ENCODE measurements at places on chromosomes 11 and 22.

DNA sequence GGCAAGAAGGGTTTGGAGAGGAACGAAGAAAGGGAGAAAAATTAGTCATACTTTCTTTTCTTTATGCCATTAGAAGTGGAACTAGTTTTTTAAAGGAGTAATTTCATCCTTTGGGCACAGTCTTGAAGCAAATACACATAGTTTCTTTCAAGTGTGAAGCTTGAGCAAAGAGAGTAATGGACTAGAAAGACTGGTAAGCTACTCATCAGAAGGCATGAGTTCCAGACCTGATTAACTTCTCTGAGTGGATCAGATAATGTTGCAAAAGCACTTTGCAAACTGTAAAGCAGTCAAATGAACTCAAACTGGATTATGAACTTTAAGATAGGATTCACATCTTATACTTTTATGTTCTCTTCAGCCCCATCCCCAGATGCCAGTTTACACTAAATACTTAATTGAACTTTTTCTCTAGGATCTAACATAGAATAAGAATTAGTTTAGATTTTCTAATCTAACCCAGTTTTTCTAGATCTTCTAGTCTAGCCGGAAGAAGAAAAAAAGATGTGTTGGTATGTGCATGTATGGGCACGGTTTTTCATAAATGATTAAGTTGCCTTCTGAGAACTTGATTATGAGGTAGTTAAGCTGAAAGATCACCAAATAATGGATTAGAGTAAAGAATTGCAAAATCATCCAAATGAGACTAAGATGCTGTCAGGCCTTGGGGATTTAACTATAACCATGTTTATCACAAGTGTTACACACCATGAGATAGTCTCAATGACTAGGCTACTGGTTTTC lies 2.5 kb downstream of the DDIAS start:
- DNase-seq = no peak

DNA sequence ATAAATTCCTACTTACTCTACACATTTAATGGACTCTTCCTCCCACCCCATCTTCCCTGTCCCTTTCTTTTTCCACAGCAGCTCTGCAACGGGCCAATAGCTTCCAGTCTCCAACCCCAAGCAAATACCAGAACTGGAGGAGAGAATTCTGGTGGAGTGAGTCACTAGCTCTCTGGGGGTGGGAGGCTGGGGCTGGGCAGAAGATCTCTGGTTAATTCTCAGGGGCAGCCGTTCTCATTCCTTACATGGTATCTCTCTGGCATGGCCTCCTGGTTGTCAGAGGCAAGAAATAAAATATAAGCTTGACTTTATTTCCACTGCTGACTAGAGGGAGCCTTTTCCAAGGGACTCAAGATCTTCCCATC lies 90.4 kb upstream of the PARVA start:
- no peak for DNase-seq

GRCh38 chr22:42883121-42883520 lies 26.0 kb upstream of the ARFGAP3 start:
- DNase-seq = no peak

- no peak for DNase-seq
These were observed 34.7 kb downstream of the MOB2 start for GRCh38 chr11:1451781-1452470.

- DNase-seq = no peak
These were observed 553.6 kb downstream of the BUD13 start for GRCh38 chr11:116219171-116219635.

Data from head of caudate nucleus (tissue), 42 donors.